ENCODE measurements at places on chromosomes 12 and 14.
A peak's percentile ranks its signal among the peaks of the same experiment; 100 is the strongest.

GRCh38 chr12:55929306-55929791, 1.6 kb upstream of the DGKA start:
- DNase-seq: peak; percentile 21

GRCh38 chr14:87992346-87992717, 650 bp downstream of the GALC start:
- no peak for DNase-seq

DNA sequence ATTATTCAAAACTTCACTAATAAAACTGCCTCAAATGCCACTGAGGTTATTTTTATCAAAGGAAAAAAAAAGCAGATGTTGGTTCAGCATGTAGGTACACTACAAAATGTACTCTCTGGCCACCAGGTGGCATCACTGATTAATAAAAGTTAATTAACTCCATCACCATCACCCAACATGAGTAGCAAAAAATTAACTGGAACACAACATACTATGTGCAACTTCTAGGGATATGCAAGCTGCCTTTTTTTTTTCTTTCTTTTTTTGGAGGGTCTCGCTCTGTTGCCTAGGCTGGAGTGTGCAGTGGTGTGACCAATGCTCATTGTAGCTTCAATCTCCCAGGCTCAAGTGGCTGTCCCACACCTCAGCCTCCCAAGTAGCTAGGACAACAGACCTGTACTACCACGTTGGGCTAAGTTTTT, 43.8 kb upstream of the NR2C1 start:
- DNase-seq: peak; percentile 89

GRCh38 chr14:24196071-24197055, 1.1 kb upstream of the TM9SF1 start:
- peak; percentile 41 for DNase-seq

DNA sequence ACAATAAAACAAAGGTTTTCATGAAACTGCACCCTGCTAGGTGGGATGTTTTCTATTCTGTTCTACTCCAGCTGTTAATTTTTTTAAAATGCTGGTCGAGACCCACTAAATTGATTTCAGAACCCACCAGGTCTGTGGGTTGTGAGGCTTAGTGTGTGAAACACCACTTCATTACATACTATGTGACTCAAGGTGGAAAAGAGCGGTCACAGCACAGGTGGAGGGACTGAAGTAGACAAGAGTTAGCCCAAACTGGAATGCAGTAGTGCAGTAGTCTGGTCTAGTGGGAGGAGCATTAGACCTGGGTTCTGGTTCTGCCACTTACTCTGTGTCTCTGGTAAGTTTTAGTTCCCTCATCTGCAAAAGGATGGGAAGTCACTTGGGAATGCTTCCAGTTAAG, 12.2 kb downstream of the DDX55 start:
- DNase-seq: no peak

GRCh38 chr12:24197532-24197931, 248.1 kb upstream of the SOX5 start:
- DNase-seq: no peak

- no peak for DNase-seq
These were observed 10.1 kb downstream of the GMFB start for GRCh38 chr14:54478636-54479215.

DNA sequence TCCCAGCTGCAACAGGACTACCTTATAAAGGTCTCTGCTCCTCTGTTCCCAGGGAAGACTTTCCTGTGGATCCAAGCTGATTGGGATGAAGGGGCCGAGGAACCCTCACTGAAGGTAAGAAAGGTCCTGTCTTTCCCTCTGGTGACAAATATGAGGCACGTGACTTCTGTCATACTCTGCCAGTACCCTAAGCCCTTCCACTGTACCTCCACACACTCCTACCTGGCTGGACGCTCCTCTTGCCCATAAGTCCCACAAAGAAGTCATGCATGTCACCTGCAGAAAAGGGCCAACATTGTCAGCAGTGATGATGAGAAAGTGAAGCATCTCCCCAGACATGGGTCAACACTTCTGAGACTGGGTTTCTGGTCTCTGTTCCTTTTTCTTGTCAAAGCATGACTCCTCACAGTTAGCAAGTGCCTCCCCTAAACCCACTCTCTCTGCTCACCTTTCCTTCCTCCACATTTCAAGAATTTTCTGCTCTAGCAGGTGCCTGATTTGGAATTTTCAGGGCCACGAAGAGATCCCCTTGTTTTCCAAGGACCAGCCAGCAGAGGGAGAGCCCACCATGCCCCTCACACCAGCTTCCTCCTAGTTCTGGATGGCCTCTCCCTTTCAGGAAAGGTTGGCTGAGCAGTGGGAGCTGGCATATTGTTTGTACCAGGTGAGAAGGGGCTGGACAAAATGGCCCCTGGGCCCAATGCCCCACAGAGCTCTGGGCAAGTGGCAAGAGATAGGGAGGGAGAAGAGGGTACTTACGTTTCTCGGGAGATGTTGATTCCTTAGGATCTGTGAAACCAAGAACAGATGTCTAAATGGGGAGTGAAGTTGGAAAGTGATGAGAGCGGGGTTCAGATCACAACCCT, 3.5 kb downstream of the TAC3 start:
- DNase-seq: no peak

GRCh38 chr12:68786929-68787328, 21.0 kb upstream of the MDM2 start:
- no peak for DNase-seq

- DNase-seq: no peak
These were observed 324.5 kb downstream of the NUAK1 start for GRCh38 chr12:105814283-105814682.

GRCh38 chr12:11822081-11822834, 172.8 kb downstream of the ETV6 start:
- peak; percentile 79 for DNase-seq

DNA sequence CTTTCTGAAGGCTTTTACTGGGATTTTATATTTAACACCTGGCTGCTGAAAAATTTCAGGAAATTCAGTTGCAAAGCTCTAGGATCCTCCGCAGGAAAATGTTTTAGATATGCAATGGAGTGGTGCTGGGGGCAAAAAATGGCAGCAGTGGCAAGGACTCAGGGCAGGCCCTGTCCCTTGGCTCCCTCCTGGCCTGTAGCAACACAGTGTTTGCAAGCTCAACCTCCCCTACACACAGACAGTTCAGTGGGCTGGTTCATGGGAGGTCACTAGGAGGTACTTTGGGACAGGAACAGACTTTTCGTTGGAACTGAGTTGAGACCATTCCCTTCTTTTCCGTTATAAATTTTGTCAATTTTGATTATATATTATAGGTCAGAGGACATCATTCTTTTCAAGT, 270.4 kb downstream of the ADAMTS20 start:
- no peak for DNase-seq

DNA sequence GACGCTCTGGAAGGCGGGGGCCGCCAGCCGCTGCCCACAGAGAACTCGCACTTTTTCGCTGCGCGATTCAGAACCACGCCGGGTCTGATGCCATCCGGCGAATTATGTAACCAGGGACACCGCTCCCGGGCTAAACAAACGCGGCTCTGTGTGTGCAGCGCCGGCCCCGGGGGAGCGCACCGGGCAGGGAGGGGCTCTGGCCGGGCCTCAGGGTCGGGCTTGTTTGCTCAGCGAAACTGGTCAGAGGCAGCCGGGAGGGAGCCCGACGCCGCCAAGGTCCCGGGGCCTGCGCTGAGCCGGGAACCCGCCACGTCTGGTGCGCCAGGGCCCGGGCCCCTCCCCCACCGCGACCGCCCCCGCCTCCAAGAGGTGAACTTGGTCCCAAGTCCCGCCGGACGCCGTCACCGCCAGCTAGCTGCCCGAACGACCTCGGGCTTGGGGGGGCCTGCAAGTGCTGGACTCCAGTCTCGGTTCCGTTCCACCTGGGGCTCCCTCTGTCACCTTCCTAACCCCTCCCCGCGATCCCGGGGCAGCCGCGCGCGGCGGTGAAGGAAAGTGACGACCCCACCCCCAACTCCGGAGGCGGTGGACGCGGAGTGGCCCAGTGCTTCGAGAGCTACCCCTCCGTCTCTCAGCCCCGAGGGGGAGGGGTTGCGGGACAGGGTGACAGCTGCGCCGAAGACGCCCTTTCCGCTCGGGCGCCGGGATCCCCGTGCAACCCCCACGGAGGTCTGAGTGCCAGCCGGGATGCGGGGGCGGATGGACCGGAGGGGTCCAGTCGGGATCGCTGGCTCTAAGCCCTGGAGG, 848 bp downstream of the CTDSP2 start:
- peak; percentile 62 for DNase-seq

DNA sequence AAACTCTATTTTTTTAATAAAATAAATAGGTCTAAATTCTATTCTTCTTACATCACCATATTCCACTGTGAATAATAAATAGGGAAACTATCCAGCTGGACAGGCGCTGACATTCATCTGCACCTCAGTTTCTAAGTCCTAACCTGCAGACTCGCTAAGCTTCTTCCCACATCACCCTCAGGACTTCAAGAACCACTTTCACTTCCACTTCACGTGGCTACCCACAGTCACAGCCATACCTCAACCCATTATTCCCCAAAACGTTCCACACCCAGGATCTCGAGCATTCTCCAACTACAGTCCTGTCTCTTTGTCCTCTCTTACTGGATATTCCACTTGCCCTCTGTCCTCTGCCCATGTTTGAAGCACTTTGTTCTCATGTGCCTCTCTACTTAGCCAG, 71.1 kb downstream of the C2CD5 start:
- DNase-seq: no peak

DNA sequence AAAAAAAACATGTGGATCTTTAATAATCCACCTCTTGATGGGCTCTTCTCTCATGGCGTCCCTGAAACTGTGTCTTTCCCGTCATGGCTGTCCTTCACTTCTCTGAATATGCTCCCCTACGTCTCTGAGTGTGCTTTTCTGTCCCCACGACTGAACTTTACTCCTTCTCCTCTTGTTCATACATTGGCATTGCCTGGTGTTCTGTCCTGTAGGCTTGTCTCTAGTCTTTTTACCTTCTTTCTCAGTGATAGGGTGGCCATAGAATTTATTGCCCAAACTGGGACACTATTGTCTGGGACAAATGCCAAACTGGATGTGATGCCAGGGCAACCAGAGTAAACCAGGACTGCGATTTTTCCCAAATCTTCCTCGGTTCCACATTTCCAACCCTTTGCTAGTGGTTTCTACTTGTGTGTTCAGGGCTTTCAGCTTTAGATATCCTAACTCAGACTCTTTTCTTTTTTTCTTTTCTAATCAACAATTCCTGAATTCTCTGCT, 202.2 kb downstream of the ATP23 start:
- DNase-seq: no peak
